ENCODE measurements at places on chromosomes 1 and 21. TPM values are rescaled to one million over a fixed set of nuclear protein-coding genes. Genes with fewer than 3 reads are reported as not detected.
A peak's percentile ranks its signal among the peaks of the same experiment; 100 is the strongest.

GRCh38 chr1:119081700-119082099 lies 58.8 kb downstream of the WARS2 start:
- DNase-seq = no peak

GRCh38 chr1:245153552-245154428 lies 995 bp upstream of the KIF26B start:
- DNase-seq = peak; percentile 23

Gene SGIP1
- total RNA-seq = not detected

Gene IFNAR2
- 25.5 TPM for total RNA-seq

GRCh38 chr1:228184152-228184551 lies 18.5 kb downstream of the IBA57 start:
- DNase-seq = no peak

DNA sequence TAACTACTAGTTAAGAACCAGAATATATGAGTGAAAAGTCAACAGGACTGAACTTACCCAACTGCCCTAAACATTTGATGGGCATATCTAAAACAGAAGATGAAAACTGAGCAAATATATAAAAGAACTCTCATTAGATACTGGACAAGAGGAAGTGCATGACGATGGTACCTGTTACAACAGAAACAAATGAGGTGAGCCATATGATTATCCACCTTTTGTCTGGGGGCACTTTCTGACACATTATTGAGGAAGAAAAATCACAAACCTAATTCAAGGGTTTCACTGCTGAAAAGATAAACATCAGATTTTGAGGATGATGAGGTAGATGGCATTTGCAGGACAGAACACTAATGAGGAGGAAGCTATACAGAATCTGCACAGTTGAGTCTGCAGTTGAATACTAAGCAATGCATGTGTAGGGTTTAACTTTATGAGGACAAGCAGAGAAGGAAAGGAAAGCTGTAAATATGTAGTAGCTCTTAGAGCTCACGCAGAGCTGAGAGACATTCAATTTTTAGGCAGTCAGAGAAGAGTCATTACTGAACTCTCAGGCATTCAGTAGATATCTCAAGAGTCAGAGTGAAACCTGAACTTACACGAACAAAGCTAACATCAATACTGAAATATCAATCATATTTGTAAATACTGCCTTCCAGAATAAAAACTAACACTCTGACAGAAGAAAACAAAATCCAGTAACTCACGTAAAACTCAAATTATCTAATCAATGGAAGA lies 262.1 kb downstream of the AKT3 start:
- DNase-seq = no peak

DNA sequence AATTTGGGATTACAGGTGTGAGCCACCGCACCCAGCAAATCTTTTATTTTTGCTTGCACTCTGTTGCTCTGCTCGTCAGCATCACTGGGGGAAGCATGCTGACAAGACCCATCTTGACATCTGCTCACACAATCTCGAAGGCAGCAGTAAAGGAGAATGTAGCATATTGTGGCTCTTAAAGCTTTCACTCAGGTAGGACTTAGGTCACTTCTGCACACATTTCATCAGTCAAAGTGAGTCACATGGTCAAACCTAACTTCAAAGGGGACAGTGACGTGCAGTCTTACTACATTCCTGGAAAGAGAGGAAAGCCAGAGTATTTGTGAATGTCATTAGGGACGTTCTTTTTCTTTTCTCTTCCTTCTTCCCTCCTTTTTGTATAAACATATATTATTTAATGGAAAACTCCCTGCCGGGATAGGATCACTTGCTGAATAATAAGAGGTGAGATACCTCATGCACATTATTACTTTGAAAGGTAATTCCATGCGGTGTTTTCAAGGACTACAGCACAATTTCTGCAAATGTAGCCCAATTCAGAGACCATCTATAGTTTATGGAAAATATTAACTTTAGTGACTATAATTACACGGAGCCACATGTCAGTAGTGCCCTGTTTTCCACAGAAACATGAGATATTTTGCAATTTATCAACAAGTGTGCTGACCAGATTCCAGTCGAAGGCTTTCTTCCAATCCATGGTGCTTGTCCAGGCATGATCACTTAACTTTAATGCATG lies 19.3 kb upstream of the ACBD6 start:
- DNase-seq = peak; percentile 57

Gene FAM72A
- total RNA-seq = 18.3 TPM

Gene KDF1
- total RNA-seq = 18.9 TPM

Gene PTPRC
- not detected for total RNA-seq

DNA sequence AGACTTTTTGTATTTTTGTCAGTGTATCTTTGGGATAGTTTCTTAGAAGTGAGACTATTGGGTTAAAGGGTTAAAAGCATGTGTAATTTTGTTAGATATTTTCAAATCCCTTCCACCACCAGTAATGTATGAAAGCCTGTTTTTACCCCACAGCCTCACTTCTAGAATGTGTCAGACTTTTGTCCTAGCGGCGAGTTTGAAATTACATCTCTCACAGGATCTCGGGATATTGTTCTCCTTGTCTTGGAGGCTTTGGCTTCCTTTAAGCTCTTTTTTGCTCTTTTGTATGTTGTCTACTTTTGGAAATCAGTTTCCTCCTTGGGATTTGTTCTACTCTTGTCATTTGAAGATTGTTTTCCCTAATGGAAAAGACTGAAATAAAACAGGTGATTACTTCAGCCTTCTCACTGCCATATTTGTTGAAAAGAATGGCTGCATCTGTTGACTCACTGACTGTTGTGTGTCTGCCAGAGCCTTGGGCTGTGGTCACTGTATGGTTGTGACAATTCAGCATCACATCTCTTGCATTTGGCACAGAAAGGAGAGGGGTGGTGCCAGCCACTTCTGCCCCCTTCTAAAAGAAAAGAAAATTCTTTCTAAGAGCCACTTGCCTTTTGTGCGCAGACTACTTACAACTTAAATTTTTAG lies 22.6 kb downstream of the ST3GAL3 start:
- no peak for DNase-seq

GRCh38 chr1:212315907-212316306 lies 30.7 kb downstream of the PPP2R5A start:
- peak; percentile 41 for DNase-seq

DNA sequence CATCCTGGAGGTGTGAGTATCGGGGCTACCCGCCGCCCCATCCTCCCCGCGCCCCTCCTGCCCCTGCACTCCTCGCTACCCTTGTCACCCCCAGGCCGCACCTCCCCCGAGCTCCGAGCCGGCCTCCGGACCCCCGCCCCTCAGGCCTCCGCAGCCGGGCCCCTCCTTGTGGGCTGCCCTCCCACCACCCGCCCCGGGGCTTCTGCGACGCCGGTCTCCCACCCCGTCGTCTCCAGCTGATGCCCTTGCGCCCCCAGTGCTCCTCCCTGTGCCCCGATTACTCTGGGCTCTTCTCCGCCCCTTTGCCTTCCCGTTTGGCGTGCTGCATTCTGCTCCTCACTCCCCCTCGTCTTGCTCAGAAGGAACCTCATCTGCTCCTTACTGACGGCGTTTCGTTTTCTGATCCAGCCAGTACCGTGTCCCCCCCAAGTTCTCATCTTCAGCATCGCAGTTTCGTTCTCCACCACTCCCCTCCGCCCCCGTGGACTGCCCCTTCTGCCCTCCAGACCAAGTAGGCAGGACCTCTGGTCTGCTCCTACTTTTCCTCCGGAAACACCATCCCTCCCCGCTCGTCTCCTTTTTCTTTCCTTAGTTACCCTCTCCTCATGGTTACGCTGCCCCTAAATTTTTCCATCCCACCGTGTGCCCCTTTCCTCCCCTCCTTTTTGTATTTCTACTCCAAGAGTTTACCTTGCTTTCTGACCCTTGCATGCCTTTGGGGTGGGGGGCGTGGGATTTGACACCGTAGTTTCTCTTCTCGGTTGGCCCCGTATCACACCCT lies 841 bp downstream of the SNX27 start:
- no peak for DNase-seq

- no peak for DNase-seq
These were observed 33.9 kb downstream of the OLFML2B start for GRCh38 chr1:161989786-161990185.

DNA sequence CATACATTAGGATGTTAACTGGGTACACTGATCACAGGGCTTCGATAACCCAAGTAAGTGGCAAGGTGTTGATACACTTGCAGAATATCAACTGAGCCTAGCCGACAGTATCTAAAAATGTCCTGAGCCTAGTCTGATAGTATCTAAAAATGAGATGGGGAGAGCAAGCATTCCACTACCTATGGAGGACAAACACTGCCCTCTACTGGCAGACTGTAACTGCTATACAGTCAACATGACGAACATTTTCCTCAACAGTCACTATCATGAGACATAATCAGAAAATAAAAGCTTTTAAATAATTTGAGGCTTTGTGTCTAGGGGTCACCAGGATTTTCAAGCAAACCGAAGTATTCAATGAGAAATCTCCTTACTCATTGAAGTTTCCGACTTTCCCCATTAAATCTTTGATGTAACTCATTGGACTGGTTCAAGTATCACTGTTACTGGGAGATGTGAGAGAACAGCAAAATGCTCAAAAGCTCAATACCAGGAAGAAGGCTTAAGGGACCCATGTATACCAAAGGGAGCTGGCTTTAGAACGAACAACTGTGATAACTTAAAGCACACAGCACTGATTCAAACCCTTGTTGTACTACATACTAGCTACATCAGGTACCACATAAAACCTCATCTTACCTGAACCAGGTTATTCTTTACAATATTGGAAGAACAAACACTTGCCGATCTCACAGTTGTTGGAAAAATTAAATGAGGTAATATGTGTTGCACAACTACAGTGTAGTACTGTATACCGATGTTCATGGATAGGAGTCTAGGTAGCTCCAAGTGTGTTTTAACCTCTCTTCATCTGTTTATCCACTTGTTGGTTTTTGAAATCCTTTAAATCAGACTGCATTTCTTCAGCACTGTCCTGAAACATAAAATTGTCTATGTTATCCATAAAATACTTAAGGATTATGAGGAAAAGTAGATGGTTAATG lies 31.1 kb upstream of the SLC45A3 start:
- peak; percentile 77 for DNase-seq

- no peak for DNase-seq
These were observed 121.2 kb downstream of the ADGRL2 start for GRCh38 chr1:81921851-81922462.

DNA sequence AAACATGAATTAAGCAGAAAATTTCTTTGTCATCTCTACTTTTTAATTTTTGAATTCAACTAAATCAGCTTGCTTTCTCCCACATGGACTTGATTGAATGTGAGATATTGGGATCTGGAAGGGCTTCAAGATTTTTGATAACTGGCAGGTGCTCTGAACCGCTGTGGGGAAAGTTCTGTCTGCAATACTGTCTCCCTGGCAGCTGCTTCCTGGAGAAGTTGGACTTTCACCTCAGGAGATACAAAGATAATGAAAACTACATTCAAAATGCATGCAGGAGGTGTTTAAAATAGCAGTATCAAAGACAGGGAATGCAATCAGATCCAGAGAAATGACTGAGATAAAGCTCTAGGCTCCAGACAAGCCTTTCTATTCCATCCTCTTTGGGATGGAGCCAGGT lies 338.3 kb downstream of the NEGR1 start:
- DNase-seq = no peak

Gene TSPAN1
- 94.8 TPM for total RNA-seq

GRCh38 chr1:205354259-205355074 lies 2.3 kb downstream of the KLHDC8A start:
- peak; percentile 74 for DNase-seq

- DNase-seq = no peak
These were observed 868 bp downstream of the ZBTB40 start for GRCh38 chr1:22452481-22452957.

DNA sequence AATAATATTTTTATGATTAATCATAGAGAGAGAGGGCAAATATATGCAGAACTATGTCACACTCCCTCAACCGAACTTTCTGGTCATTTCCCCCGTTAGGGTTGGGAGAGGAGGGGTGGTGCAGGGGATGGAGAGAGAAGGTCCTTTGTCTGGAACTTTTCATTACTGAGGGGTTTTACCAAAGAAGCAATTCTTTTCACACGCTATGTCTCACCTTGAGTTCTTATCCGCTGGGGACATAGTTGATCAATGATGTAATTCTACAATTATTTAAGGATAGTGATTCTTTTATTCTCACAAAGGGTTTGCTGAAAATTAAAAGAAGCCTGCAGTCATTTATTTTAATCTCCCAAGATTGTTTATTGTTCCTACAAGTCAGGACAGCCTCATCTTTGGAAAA lies 98.3 kb upstream of the RUNX1 start:
- DNase-seq = peak; percentile 70

DNA sequence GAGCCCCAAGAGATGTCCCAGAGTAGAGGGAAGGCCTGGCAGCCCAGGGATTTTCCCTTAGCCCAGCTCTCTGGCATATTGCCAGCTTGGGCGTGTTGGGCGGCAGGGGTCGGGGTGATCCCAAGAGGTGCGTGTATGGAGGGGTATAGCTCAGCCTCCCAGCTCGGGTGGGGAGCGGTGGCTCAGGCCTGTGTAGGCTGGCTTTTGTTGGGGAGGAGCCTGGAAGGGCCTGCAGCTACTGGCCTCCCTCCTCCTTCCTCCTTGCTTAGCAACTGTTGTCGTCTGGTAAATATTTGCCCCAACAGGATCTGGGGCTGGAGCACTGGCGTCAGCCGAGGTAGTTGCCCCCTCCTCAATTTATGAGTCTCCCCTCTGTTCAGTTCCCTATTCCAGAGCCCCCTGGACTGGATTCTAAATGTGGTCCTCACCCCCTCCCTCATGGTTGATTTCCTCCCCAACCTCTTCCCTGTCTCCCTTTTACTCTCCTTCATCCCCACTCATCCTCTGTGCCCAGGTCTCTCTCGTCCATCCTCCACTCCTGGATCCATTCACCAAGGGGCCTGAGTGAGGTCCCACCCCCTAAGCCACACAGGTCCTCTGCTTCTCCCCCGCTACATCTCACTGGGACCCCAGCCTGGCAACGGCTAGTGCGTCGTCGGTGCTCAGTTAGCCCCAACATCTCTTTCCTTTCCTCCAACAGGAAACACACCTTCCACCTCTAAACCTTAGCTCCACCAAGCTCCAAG lies 10.3 kb upstream of the LMNA start:
- DNase-seq = peak; percentile 88

DNA sequence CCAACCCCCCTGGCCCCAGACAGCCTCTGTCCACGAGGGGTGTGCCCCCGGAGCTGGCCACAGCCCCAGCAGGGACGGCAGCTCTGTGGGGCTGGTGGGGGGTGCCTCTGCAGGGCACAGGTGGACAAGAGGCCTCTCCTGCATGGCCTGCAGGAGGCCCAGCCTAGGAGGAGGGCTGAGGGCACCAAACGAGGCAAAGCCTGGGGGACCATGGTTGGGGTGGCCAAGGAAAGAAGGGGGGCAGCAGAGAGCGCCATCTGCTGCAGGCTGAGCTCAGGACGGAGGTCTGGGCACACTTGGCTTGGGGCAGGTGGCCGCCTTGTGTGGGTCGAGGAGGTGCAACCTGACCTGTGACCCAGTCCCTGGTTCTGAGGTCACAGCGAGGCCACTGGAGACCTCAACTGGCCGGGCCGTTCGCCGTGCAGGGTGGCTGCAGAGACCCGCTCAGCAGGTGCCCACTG lies 27.3 kb downstream of the RRP1 start:
- no peak for DNase-seq

Gene SAMSN1
- 1.5 TPM for total RNA-seq

DNA sequence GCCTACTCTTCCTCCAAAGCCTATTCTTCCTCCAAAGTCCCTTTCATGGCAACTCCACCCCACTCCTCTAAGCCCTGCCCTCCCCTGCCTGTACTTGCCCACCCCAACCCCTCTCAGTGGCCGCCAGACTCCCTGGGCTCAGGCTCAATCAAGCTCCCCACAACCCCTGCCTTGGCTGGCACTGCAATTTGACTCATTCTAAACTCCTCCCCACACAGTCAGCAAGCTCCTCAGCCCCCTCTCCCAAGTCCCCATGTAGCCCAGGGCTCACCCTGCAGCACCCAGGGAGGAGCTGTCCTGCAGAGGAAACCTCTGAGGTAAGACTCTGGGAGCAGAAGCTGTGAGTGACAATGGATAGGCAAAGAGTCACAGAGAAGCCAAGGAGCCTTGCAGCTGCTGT lies 3.6 kb upstream of the VSIG8 start:
- no peak for DNase-seq
